ENCODE measurements at places on chromosomes 7 and 10. TPM values are rescaled to one million over a fixed set of nuclear protein-coding genes. Genes with fewer than 3 reads are reported as not detected.

Gene TMEM229A
- total RNA-seq: 1.7 TPM

Gene AKR1C4
- total RNA-seq: not detected

Gene LIPF
- not detected for total RNA-seq

DNA sequence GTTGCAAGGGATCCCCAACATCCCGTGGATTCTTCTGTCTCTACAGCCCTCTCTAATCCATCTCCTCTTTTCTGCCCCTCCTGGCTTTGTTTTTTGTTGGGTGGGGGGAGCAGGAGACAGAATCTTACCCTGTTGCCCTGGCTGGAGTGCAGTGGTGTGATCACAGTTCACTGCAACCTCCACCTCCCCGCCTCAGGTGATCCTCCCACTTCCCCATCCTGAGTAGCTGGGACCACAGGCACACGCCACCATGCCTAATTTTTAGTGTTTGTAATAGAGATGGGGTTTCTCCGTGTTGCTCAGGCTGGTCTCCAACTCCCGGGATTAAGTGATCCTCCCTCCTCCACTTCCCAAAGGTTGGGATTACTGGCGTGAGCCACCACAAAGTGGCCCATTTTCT lies 121.8 kb downstream of the MYL10 start:
- DNase-seq: no peak

DNA sequence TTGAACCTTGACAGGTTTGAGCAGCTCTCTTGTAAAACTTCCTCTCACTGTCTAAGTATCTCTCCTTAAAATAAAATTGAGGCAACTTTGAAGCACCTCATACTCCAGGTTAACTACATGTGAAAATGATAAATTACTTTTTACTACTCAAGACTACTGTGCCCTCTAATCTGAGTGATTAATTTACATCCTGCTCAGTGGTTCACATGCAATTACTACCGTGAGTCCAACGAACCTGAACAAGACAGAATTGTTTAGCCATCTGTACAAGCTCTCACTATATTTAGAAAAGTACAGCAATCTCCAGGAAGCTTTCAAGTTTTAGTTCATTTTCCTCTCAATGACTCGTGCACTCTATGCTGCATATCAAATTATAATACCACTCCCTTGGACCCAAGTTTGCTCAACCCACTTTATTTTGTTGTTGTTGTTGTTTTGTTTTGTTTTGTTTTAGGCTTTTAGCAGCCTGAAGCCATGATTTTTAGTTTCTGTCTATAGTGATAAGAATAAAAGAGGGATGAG lies 21.2 kb downstream of the PDE1C start:
- no peak for DNase-seq

DNA sequence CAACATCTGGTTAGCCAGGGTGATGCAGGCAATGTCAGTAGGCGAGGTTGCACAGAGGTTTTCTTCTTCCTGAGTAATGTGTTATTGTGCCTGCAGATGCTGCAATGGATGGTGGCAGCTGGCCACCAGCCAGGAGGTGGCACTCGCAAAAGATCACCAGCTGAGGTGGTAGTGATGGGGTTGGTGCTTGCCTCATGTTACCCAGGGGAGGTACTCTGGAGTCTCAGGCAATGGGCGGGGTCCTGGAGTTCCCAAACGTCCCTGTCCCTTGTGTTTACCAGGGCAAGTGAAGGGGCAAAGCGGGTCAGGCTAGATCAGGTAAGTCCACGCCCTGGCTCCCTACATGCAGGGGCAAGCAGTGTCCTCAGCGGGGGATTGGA lies 21.1 kb downstream of the CLRN3 start:
- DNase-seq: no peak

DNA sequence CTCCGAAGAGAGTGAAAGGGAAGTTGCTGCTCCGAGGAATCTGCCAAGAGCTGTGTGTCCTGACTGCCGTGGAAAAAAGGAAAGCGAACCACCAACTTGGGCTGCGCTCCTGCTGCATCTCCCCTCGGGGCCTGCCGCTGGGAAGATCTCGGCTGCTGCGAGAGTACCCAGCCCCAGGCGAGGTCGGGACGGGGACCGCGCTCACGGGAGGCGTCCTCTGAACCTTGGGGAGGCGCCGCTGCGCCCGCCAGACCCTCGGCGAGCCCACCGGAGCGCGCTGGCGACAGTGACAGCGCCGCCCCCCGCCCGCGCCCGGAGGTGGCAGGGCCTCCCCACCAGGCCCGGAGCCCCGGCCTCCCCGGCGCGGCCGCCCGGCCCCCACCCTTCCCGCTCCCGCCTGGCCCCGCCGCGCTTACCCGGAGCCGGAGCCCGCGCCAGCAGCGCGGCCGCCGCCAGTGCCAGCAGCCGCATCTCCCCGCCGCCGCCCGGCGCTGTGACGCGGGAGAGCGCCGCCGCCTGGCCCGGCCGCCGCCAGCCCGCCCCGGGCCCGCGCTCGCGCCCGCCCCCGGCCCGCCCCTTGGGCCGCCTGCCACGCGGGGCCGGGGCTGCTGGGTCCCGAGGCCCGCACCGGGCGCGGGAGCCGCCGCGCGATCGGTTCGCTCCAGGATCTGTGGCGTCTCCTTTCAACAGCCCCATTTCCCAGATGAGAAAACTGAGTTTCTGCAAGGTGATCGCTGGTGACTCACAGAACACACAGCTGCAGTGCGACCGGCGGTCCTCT lies at the start of gene VSTM4:
Gene VSTM4, minus strand, starts transcription at position 508 of the 781 bp plus-strand sequence. Its CDS starts 37 bp downstream, at position 471.
- no peak for DNase-seq

- DNase-seq: no peak
Measured at GRCh38 chr7:22110881-22111280, 165.2 kb upstream of the CDCA7L start.

DNA sequence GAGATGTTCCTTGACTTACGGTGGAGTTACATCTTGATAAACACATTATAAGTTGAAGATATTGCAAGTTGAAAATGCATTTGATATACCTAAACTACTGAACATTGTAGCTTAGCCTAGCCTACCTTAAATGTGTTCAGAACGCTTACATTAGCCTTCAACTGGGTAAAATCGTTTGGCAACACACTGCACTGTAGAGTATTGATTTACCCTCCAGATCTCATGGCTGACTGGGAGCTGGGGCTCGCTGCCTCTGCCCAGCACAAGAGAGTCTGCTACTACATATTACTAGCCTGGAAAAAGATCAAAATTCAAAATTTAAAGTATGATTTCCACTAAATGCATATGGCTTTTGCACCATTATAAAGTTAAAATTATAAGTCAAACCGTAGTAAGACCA lies 7.5 kb upstream of the AGR3 start:
- no peak for DNase-seq

- DNase-seq: no peak
Measured at GRCh38 chr7:128206747-128207500, 34.2 kb upstream of the LEP start.

DNA sequence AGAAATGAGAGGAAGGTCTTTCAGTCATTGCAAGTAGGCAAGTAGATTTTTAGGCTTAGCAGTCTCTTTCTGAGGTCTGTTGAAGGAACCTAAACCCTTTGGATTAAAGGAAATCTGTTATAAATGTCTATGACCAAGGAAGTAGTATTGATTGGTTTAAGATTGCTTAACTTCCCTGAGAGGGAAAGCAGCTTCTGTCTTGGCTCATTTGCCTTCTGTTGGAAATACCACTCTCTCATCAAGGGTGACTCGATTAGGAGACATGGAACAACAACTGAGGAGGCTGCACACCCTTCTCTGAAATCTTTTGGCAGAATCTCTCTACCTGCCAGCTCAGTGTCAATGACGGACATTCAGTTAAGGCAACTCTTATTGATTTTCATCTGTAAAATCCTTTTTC lies 282.9 kb downstream of the PRKG1 start:
- no peak for DNase-seq

Data from occipital lobe (tissue), 3 donors.